Fibroblast of skin of right biceps (primary cell): ENCODE measurements at places on chromosomes 5 and 9.

- DNase-seq = peak; percentile 16
Observed at GRCh38 chr5:54311176-54311677, 854 bp upstream of the ARL15 start.

GRCh38 chr9:69186841-69187611 is 12.9 kb downstream of the TJP2 start:
- peak; percentile 62 for DNase-seq

DNA sequence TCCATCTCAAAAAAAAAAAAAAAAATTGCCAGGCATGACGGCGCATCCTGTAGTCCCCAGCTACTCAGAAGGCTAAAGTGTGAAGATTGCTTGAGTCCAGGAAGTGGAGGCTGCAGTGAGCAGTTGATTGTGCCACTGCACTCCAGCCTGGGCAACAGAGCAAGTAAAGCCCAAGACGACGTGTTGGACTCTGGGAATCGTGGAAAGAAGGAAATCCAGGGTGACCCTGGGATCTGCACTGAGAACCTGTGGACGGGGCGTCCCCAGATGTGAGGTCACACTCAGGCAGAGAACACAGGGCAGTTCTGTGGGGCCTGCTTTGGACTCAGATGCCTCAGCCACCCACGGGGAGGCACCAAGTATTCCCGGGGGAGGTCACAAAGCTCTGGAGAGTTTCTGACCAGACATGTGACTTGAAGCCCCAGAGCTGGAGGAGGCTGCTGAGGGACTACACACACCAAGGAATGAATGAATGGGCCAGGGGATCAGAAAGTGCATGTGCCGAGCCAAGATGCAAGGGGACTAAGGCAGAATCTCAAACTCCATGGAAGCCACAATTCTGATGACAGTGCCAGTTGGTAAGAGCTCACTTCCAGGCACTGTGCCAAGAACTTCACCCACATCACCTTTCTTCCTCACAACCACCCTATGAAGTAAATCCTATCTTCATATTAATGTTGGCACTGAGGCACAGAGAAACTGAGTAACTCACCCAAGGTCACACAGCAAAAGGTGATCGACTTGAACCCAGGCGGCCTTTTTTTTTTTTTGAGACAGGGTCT is 12.9 kb downstream of the DYNC2I2 start:
- DNase-seq = no peak

- peak; percentile 66 for DNase-seq
Observed at GRCh38 chr9:10059044-10059443, 553.8 kb downstream of the PTPRD start.

DNA sequence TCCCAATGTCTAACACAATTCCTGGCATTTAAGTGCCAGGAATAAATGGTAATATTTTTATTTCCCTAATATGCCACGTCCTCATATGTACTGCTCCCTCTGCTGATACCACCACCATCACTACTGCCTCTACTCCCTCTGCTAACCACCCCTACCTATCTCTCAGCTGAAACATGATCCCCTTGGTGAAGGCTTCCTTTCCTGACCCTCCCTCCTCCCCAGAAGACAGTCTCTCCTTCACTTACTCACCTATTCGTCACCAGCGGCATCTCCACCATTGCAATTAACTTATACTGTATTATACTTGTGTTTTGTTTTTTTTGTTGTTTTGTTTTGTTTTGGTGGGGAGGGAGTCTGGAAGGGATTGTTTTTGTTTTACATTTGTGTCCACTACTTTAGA is 4.8 kb downstream of the DENND1A start:
- no peak for DNase-seq
